Breast epithelium (tissue), 4 donors: ENCODE measurements at places on chromosomes 12 and 14. TPM values are rescaled to one million over a fixed set of nuclear protein-coding genes. Genes with fewer than 3 reads are reported as not detected.

The GLRX5 gene
- total RNA-seq, result 36.1 TPM

The MARS1 gene
- total RNA-seq, result 39.2 TPM

The FBXW8 gene
- total RNA-seq, result 14.9 TPM

DNA sequence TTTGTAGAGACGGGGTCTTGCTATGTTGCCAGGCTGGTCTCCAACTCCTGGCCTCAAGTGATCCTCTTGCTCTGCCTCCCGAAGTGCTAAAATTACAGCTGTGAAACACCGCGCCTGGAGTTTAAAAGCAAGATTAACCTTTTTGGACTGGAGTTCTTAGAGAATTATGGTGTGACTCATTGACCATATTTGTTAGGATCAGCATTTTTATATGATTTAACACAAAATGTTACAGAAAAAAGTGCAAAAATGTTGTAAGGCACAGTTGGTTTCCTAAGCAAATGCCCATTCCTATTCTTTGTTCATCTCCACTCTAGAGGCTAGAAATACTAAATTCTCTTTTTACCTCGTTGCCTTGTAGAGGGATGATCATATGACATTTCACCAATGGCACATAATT is 27.6 kb downstream of the SLC35E3 start:
- H3K27me3 ChIP-seq, result no peaks in the 10 kb centered on the region
- no peak overlapping the region for H3K4me3 ChIP-seq
- no peak for DNase-seq
- no peaks in the 10 kb centered on the region for H3K36me3 ChIP-seq
- no peak overlapping the region for H3K27ac ChIP-seq

GRCh38 chr14:103530390-103530789 is 1.4 kb downstream of the TRMT61A start:
- peaks cover 3% of the 10 kb centered on the region for H3K4me1 ChIP-seq
- no peak overlapping the region for H3K27ac ChIP-seq
- peak overlapping the region; percentile 97 for H3K4me3 ChIP-seq
- DNase-seq, result no peak
- H3K36me3 ChIP-seq, result no peaks in the 10 kb centered on the region

GRCh38 chr12:113297621-113298471 is 37.1 kb downstream of the SLC8B1 start:
- no peak for DNase-seq
- peaks cover 7% of the 10 kb centered on the region for H3K4me1 ChIP-seq
- no peak overlapping the region for H3K4me3 ChIP-seq

The PTGDR gene
- 3.2 TPM for total RNA-seq

The SLC25A3 gene
- total RNA-seq, result 327 TPM

DNA sequence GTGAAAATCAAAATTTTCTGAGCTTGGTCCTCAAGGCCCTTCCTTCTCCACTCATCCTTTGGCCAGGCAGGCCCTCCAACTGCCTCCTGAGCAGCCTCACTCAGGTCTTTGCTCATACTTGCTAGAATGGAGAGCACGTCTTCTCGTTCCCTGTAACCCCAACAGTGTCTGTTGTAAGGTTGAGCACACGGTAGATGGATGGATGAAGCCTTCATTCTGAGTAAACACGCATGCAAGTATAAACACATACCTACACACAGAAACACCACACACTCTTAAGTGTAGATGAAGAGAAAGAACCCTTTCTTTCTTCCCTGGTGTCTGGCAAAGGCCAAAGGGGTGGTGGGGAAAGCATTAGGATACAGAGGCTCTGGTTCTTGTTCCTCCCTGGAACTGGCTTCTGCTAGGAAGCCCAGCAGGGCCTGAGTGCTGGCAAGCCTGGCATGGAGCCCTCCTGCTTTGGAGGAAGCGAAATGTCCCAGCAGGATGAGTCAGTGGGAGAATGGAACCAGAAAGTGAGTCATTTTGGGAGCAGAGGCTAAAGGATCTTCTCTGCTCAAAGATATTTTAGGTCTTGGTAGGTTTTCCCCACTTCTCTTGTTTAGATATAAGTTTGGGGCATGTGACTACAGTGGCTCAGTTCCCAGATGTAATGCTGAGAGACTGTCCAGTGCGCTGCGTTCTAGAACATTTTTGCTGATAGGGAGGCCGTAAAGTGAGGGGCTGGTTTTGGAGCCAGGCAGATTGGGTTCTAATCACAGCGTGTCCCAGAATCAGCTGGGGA is 127.4 kb downstream of the CACNA1C start:
- H3K4me3 ChIP-seq, result no peak overlapping the region
- peak overlapping the region; percentile 4 for H3K27ac ChIP-seq
- no peaks in the 10 kb centered on the region for H3K36me3 ChIP-seq
- peak; percentile 37 for DNase-seq
- no peaks in the 10 kb centered on the region for H3K27me3 ChIP-seq
- H3K4me1 ChIP-seq, result no peaks in the 10 kb centered on the region

The PRPH gene
- not detected for total RNA-seq

The PLA2G1B gene
- total RNA-seq, result not detected

DNA sequence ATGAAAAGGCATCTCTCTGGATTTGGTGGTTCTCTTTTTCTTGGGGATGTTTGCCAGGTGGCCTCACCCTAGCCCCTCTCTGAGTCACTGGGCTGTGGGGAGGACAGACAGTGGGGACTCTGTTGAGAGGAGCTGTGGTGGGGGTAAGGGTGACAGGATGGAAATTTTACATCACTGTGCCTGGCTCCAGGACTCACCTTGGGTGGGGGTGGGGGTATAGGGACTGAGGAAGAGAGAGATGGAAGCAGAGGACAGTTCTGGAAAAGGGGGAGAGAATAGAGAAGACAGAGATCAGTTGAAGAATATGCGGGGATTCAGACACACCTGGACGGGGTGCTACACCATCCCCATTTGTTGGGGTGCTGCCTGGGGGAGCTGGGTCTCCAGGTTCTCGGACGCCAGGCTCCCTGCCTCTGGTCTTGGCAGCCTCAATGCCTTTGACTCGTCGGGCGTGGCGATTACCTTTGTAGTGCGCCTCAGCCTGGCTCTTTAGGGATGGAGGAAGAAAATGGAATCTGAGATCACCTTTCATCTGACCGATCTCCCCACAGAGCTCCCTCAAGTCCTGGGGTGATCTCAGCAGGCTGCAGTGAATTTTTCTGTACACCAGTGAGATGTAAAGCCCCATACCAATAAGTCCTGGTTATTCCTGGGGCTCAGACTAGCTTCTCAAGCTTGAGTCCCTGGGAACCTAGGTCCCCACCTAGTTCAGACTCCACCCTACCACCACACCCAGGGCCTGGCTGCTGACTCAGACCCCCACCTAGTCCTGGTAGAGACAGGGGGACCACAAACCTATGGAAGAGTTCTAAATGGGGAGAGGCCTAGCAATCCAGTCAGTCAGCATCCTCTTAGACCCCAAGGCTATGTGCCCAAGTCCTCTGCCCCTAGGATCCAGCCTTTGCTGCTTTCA is 9.6 kb upstream of the GPR84 start:
- peaks cover 8% of the 10 kb centered on the region for H3K4me1 ChIP-seq
- no peak overlapping the region for H3K4me3 ChIP-seq

DNA sequence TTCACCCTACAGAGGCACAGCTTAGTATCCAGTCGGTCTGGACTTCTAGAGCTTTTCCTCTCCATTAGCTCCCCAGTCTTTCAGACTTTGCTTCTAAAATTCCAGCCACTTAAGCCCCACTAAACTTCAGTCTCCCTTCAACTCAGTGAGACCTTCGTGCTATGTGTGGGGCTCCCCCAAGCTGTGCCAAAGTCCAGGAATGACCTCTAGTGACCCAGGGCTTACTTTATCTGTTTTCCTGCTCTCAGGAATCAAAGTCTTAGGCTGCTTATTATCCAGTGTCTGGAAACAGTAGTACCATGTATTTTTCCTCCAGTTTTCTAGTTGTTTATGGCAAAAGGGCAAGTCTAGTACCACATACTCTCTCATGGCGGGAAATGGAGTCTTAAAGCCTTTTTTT is 77.8 kb downstream of the IFT43 start:
- no peak overlapping the region for H3K27ac ChIP-seq
- H3K36me3 ChIP-seq, result no peaks in the 10 kb centered on the region
- no peak overlapping the region for H3K4me3 ChIP-seq
- no peaks in the 10 kb centered on the region for H3K27me3 ChIP-seq

DNA sequence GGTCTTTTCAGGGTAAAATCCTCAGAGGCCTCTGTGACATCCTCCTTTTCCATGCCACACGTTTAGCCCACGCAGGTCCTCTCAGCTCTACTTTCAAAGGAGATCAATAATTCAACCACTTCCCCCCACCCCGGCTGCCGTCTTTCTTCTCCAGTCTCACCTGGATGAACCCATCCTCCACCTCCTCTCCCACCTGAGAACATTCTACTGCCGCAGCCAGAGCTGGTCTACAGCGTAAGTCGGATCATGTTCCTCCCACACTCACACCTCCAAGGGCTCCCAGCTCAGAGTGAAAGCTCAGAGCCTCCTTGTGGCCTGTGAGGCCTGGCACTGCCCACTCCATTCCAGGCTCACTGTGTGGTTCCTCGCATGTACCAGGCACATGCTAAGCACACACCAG is 246.6 kb downstream of the CHST11 start:
- H3K27ac ChIP-seq, result no peak overlapping the region
- H3K4me1 ChIP-seq, result no peaks in the 10 kb centered on the region
- no peak overlapping the region for H3K4me3 ChIP-seq
- H3K27me3 ChIP-seq, result no peaks in the 10 kb centered on the region

GRCh38 chr14:61218157-61218556 is 63.0 kb downstream of the TMEM30B start:
- H3K27ac ChIP-seq, result no peak overlapping the region
- H3K4me3 ChIP-seq, result no peak overlapping the region
- H3K27me3 ChIP-seq, result no peaks in the 10 kb centered on the region
- no peak for DNase-seq
- no peaks in the 10 kb centered on the region for H3K36me3 ChIP-seq

- no peak overlapping the region for H3K27ac ChIP-seq
- no peaks in the 10 kb centered on the region for H3K36me3 ChIP-seq
- H3K4me3 ChIP-seq, result no peak overlapping the region
- H3K27me3 ChIP-seq, result no peaks in the 10 kb centered on the region
Measured at GRCh38 chr12:51870504-51870903, 17.4 kb upstream of the ANKRD33 start.

DNA sequence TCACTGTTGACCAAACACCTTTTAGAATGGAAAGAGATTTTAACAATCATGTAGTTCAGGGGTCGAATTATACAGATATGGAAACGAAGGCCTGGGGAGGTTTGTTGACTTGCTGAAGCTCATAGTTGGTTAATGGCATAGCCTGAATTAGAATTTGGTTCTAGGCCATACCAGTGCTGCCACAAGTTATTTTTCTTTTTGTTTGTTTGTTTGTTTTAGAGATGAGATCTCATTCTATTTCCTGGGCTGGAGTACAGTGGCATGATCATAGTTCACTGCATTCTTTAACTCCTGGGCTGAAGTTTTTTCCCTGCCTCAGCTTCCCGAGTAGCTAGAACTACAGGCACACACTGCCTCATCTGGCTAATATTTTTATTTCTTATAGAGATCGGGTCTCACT is 25.4 kb upstream of the ALG10B start:
- H3K27me3 ChIP-seq, result no peaks in the 10 kb centered on the region
- DNase-seq, result no peak
- H3K36me3 ChIP-seq, result no peaks in the 10 kb centered on the region
- H3K4me1 ChIP-seq, result no peaks in the 10 kb centered on the region
- no peak overlapping the region for H3K27ac ChIP-seq
